ENCODE measurements at places on chromosomes 11 and 22.

DNA sequence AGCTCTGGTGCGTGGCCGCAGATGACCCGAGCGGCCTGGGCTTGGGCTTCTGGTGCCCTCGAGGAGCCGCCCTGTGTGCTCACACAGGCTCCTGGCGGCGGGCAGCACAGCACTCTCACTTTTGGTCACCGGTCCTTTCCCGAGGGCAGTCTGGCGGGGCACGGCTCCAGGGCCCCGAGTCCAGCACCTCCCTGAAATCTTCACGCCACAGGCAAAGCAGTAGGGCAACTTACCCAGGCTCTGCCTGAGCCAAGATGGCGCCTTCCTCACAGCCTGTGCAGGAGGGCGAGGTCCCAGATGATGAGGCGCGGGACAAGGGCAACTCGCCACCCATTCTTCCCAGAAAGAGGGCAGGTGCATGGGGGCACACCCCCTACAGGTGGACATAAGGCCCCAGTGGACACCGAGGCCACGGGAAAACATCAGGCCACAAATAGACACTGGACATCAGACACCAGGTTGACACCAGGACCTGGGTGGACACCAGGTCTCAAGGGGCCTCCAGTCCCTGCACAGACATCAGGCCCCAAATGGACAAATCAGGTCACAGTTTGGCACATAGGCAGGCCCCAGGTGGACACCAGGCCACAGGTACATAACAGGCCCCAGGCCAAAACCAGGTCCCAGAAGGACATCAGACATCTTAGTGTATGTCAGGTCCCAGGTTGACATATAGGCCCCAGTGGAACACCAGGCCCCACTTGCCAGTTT lies 57.6 kb upstream of the SEPTIN5 start:
- DNase-seq: no peak

GRCh38 chr11:64069401-64070313 lies 33.9 kb downstream of the FLRT1 start:
- no peak for DNase-seq

GRCh38 chr11:113263458-113264259 lies 50.7 kb upstream of the TTC12 start:
- DNase-seq: no peak

GRCh38 chr11:8177136-8177535 lies 8.3 kb upstream of the RIC3 start:
- DNase-seq: no peak

GRCh38 chr22:46514592-46515207 lies 22.7 kb downstream of the CELSR1 start:
- DNase-seq: peak; percentile 45

GRCh38 chr11:63729326-63729725 lies 39.2 kb downstream of the ZFTA start:
- no peak for DNase-seq

- DNase-seq: peak; percentile 34
These were observed 71.7 kb upstream of the EIF3M start for GRCh38 chr11:32511926-32512325.

- DNase-seq: no peak
These were observed 370.1 kb upstream of the ARHGAP42 start for GRCh38 chr11:100316952-100317351.

DNA sequence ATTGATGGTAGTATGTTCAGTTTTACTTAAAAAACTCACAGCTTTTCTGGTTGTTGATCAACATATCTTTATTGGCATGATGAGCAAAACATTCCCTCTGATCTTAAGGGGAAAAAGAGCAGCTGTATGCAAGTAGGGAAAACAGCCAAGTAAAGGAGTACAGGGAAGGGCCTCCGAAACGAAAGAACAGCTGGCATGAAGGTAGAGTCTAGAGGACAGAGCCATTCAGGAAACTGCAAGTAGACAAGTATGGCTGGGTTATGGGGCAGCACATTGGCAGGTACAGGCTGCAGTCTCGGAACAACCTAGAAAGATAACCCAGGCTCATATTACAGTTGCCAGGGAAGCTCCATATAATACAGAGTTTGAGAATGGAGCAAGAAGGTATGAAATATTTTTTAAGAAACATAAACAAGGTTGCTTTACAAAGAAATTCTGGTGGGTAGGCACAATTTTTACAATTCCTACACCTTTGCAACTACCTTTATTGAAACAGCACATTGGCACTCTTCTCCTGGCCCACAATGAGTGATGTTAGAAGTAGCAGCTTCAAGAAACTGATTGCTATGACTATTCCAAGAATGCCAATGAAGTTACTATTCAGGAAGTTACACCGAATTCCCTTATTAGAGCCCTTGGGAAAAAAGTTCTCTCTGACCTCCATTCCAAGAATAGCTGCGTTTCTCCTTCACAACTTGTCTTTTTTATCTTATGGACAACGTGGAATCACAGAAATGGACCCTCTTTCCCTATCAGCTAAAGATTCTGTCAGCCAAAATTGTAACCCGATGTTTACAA lies 45.2 kb downstream of the LGR4 start:
- DNase-seq: no peak

DNA sequence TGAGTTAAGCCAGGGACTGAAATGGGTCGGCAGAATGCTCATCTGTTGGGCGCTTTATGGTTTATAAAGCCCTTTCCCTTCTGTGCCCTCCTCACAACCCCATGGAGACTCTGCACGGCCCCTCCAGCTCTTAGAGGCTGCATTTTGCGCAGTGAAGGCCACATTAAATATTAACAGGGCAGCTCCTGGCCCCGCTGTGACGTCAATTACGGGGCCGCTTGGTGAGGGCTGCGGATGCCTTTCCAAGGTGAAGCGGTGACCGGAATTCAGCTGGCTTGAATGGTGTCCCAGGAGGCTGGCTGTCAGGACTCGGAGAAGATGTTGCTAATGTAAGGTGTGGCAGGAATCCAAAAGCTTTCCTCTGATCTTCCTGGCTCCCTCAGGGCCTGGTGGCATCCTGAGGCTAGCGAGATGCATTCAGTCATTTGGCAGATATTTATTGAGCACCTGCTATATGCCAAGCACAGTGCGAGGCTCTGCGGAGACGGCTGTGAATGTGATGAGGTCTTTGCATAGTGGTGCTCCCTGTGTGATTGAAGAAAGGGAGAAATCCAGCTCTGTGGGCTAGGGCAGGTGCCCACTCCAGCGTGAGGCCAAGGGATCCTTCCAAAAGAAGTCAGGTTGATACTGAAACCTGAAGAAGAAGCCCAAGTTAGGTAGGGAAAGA lies 10.4 kb upstream of the YWHAH start:
- no peak for DNase-seq

GRCh38 chr11:123775289-123775688 lies 21.0 kb upstream of the OR6X1 start:
- DNase-seq: no peak

- no peak for DNase-seq
These were observed 3.2 kb downstream of the ST14 start for GRCh38 chr11:130162733-130163132.

- peak; percentile 49 for DNase-seq
These were observed 826.3 kb downstream of the DLG2 start for GRCh38 chr11:84800755-84801346.

- DNase-seq: no peak
These were observed 1.3 kb downstream of the SERPING1 start for GRCh38 chr11:57598831-57599155.

DNA sequence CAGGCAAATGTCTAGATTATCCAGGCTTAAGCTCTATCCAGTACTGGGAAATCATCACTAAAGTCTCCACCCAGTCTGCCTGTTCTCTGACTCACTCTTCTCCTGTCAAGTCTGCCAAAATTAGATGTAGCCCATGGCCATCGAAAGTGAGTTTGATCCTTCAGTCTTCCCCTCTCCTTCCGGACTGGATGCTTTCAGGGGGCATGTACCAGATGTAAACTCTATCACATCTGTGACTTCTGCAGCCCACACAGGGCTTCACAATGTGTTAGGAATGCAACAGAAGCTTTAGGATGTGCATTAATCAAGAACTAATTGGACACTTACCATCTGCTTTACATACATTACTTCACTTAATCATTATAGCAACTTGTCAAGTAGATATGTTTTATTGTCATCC lies 12.3 kb downstream of the ME3 start:
- DNase-seq: no peak

DNA sequence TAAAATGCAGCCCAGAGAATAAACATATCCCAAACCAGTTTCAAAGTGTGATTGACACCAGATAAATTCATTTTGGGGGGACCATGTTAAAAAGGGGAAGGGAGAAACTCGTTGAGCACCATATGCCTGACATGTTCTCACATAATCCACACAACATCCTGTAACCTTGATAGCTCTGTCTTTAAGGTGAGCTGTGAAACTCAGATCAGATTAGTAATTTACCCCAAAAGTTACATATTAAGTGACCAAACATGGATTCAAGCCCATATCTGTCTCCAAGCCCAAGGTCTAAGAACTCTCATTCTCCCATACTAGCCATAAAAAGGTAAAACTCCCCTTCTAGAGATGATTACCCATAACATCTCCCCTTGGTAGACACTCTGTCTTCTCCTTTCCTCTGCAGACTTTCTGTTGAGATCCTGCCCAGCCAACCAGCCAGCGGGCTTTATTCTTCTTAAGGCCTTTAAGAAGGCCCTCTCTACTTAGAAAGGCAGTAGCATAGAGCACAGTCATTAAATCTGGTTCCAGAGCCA lies 150.7 kb downstream of the CCDC34 start:
- no peak for DNase-seq

- DNase-seq: no peak
These were observed 39.8 kb upstream of the TEF start for GRCh38 chr22:41341990-41342389.

DNA sequence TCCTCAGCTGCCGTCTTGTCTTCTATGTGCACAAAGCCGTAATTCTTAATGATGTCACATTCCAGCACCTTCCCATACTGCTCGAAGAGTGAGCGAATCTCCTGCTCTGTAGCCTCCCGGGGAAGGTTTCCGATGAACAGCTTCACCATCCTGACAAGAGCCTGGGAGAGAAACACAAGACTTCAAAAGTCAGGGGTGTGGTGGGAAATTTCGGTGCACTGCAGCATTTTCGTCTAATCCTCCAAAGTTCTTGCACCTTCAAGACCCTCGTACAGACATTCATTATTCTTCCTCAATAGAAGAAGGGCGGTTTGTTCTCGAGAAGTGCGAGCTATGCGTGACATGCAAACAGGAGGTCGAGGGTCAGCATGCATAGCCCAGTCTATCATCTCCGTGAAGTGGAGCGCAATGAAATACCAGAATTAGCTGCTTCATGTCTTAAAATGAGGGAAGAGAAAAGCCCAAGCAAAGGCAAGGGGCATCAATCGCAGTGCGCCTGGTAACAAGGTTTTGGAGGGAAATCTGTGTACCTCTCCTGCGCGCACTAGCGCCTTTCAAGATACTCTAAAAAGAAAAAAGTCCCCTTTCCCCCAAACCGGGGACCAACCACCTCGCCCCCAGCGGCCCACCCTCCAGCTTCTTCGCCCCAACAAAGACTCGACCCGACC lies 622 bp downstream of the RBM4B start:
- DNase-seq: no peak

DNA sequence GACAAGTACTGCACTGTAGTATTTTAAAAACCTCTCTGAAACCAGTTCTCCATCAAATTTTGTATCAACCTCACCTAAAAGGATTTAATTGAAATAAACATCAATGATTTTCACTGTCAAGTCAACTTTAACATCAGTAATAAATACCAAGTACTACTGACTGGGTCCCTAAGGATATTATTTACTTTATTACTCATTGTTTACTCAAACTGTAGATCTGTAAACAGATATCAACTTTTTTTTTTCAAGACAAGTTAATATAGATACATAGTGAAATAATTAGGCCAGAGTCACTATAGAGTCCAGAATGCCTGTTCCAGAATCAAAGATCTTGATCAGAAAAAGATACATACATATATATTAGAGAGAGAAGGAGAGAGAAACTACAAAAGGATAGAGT lies 1.6 kb downstream of the RNF141 start:
- DNase-seq: peak; percentile 10

GRCh38 chr11:35427071-35427470 lies 7.7 kb upstream of the SLC1A2 start:
- no peak for DNase-seq

- DNase-seq: no peak
These were observed 39.9 kb upstream of the RAPSN start for GRCh38 chr11:47488674-47489394.

DNA sequence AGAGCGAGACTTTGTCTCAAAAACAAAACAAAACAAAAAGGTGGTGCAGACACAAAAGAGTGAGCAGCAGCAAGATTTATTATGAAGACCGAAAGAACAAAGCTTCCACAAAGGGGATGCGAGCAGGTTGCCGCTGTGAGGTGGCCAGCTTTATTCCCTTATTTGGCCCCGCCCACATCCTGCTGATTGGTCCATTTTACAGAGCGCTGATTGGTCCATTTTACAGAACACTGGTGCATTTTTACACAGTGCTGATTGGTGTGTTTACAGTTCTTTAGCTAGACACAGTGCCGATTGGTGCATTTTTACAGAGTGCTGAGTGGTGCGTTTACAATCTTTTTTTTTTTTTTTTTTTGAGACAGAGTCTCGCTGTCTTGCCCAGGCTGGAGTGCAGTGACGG lies 77.4 kb downstream of the CECR2 start:
- DNase-seq: no peak

GRCh38 chr11:113728814-113729213 lies 22.7 kb upstream of the TMPRSS5 start:
- DNase-seq: no peak

DNA sequence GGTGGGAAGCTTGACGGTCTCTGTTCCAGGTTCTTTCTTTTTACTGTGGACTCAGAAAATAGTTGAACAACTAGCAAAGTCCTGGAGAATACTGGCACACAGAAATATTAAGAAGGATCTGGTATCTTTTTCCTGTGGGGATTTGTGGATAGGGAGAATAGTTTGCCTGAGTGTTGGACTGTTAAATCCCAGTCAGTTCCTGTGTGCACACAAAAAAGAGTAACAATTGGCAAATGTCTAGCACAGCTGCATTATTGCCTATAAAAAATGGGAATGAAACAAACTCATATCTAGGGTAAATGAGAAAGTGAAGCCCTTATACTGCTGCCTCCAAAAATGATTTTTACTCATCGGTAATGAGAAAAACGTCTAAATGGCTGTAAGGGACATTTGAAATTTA lies 828.2 kb downstream of the JRKL start:
- no peak for DNase-seq

GRCh38 chr11:6813656-6814055 lies 14.2 kb upstream of the OR6A2 start:
- no peak for DNase-seq
